ENCODE measurements at places on chromosomes 3 and 15. TPM values are rescaled to one million over a fixed set of nuclear protein-coding genes. Genes with fewer than 3 reads are reported as not detected.

The CDAN1 gene
- total RNA-seq, result 8.1 TPM

The EFCC1 gene
- total RNA-seq, result not detected

The LRRC3B gene
- total RNA-seq, result not detected

The SLC22A14 gene
- total RNA-seq, result not detected

The EPHA6 gene
- not detected for total RNA-seq

The GOLGA6A gene
- total RNA-seq, result not detected

The RETNLB gene
- not detected for total RNA-seq

The MITF gene
- 1.1 TPM for total RNA-seq

The IL20RB gene
- 0.97 TPM for total RNA-seq

The CSPG5 gene
- total RNA-seq, result not detected

The PIF1 gene
- total RNA-seq, result 5.8 TPM

The LRRC49 gene
- total RNA-seq, result 4.9 TPM

The ECE2 gene
- total RNA-seq, result not detected

The SAMD7 gene
- not detected for total RNA-seq

The PLA2G4D gene
- not detected for total RNA-seq

The NR1I2 gene
- total RNA-seq, result not detected

The IL12A gene
- 2.9 TPM for total RNA-seq

The SI gene
- not detected for total RNA-seq

The HIGD2B gene
- total RNA-seq, result not detected

The AMT gene
- 1.1 TPM for total RNA-seq

The RAB27A gene
- 5.8 TPM for total RNA-seq

The INSYN1 gene
- 2.9 TPM for total RNA-seq

The DGKG gene
- total RNA-seq, result 0.72 TPM

The SLC6A1 gene
- total RNA-seq, result not detected

The CILP gene
- 0.16 TPM for total RNA-seq

The LRRIQ4 gene
- not detected for total RNA-seq

The SSUH2 gene
- total RNA-seq, result not detected

The CGNL1 gene
- 12.0 TPM for total RNA-seq

The HPS3 gene
- 9.2 TPM for total RNA-seq

The PP2D1 gene
- not detected for total RNA-seq

The SENP5 gene
- total RNA-seq, result 18.8 TPM

The CYP1A1 gene
- 2.1 TPM for total RNA-seq

The OCA2 gene
- not detected for total RNA-seq
